ENCODE measurements at places on chromosomes 7 and 10.

DNA sequence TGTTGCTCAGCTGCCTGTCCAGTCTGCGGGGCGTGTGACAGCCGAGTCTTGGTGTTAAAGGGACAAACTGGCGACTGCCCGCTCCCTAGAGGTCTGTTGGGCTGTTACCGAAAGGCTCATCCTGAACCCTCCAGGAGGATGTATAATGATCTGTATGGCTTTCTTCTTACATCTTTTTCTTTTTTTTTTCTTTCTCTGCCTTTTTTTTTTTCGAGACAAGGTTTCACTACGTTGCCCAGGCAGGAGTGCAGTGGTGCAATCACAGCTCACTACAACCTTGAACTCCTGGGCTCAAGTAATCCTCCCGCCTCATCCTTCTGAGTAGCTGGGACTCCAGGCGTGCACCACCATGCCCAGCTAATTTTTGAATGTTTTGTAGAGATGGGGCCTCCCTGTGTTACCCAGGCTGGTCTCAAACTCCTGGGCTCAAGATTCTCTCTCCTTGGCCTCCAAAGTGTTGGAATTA lies 857 bp downstream of the INTS15 start:
- DNase-seq, result no peak

DNA sequence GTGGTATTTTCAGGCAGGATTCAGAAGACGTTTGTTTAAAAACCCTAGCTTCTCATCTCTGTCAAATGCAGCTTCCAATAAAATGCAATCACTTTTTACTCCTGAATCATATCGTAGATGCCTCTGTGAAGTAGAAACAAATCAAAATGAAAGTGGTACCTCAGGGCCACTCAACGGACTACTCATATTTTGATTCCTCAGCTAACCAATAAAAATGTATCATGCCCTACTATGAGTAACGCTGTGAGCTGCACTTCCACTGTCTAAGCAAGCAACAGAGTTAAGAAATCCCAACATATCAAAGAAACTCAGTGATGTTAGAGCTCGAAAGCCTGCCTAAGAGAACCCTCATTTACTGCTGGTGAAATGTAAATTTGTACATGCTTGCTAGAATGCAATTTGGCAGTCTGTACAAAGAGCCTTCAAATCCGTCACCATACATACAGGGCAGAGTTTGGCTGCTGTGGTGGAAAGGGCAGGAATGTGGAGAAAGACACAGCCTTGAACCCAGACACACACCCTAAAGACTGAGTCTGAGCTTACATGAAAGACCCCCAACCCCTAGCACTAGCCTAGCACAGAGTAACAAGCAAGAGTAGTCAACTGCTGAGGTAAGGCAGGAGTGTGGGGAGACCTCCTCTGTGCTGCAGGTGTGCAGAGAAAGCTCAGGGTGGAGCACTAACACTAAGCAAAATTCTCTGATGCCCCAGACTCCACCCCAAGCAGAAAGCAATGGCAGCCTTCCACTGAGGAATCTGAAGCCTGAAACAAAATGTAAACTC lies 151.5 kb downstream of the ANK3 start:
- no peak for DNase-seq

DNA sequence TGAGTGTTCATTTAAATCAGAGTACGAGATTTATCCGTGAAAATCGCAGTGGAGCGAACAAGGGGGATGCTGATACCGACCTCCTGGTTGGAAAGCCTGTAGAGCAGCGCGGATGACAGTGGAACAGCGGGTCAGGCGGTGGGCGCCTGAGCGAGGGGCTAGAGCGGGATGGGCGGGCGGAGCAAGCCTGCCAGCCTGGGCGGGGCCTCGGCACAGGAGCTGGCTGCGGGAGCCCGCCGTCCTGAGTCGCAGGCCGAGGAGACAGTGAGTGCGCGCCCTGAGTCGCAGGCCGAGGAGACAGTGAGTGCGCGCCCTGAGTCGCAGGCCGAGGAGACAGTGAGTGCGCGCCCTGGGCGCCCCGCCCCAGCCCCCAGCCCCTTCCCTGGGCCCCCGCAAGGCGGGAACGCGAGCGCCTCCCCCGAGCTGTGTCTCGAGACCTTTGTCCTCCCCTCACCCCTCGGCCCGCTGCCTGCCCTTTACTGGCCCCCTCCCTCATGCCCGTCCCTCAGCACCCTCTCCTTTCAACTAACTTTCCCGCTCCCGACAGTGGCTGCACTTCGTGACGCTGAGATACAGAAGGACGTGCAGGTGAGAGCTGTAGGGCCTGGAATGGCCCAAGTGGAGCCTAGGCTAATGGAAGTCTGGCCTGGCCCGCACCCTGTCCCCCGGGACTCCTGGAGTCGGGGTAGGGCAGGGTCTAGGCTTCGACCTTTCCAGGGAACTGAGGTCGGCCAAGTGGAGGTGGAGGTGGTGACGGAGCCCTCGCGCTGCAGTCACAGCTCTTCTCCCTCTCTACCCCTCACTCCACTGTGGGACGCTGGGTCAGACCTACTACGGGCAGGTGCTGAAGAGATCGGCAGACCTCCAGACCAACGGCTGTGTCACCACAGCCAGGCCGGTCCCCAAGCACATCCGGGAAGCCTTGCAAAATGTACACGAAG lies at the start of gene AS3MT:
Gene AS3MT, plus strand, starts transcription at position 213 of the 941 bp plus-strand sequence. Its CDS starts 123 bp downstream, at position 336.
- DNase-seq, result no peak

GRCh38 chr10:22379059-22379458 lies 33.8 kb downstream of the SPAG6 start:
- peak; percentile 34 for DNase-seq

GRCh38 chr10:97150616-97151015 lies 35.1 kb downstream of the SLIT1 start:
- no peak for DNase-seq

DNA sequence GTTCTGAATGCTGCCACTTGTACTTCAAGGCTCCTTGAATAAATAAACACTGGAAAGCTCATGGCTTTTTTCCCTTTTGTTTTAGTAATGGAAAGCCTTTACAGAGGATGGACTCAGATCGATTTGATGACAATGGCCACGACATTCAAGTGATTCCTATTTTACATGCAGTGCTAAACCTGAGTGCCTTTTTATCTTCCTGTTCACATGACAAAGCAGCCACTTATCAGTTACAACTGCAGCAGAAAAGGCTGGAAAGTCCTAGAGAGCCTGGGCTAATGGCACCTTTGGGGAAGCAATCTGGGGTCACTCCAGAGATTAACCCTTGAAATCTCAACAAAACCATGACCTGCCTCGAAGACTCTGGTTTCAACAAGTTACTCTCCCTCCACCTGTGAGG lies 249.0 kb upstream of the AUTS2 start:
- DNase-seq, result no peak

All from stimulated activated CD8-positive, alpha-beta memory T cell treated with anti-CD3 and anti-CD28 coated beads, Interleukin-7, amount 100 ng/mL, for 4 hours (primary cell).